Activated naive CD8-positive, alpha-beta T cell treated with anti-CD3 and anti-CD28 coated beads, Interleukin-2, amount 10 ng/mL, durations not matched to agents 7 days and 5 days (primary cell): ENCODE measurements at places on chromosomes 7 and 10. TPM values are rescaled to one million over a fixed set of nuclear protein-coding genes. Genes with fewer than 3 reads are reported as not detected.
A peak's percentile ranks its signal among the peaks of the same experiment; 100 is the strongest.

- no peaks in the 10 kb centered on the region for H3K4me1 ChIP-seq
- H3K36me3 ChIP-seq: no peaks in the 10 kb centered on the region
- peaks cover 6% of the 10 kb centered on the region for H3K27me3 ChIP-seq
These were observed 461.2 kb downstream of the PLXNA4 start for GRCh38 chr7:132115028-132115427.

The PLXDC2 gene
- 0.86 TPM for total RNA-seq

The NOBOX gene
- total RNA-seq: not detected

- H3K4me3 ChIP-seq: no peak overlapping the region
- peaks cover 12% of the 10 kb centered on the region for H3K27me3 ChIP-seq
- H3K27ac ChIP-seq: no peak overlapping the region
These were observed 3.8 kb upstream of the TECTB start for GRCh38 chr10:112279433-112279832.

The ANLN gene
- 57.7 TPM for total RNA-seq

DNA sequence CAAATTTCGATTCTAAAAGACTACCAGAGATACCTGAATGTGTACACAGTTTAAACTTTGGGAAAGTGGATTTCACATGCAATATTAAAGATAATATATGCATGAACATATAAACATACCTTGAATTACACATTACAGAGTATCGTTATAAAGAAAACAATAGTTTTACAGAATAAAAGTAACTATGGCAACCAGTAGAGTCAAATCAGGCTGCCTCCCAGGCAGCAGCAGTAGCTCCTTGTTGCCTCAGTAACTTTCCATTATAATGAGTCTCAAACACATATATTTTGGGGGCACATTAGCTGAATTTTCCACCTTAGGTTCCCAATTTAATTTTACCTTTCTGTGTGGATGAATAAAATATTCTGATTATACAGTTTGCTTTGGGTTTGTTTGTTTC is 164.4 kb upstream of the FEZF1 start:
- DNase-seq: no peak
- no peaks in the 10 kb centered on the region for H3K27me3 ChIP-seq
- H3K4me1 ChIP-seq: no peaks in the 10 kb centered on the region
- H3K4me3 ChIP-seq: no peak overlapping the region
- H3K36me3 ChIP-seq: no peaks in the 10 kb centered on the region

DNA sequence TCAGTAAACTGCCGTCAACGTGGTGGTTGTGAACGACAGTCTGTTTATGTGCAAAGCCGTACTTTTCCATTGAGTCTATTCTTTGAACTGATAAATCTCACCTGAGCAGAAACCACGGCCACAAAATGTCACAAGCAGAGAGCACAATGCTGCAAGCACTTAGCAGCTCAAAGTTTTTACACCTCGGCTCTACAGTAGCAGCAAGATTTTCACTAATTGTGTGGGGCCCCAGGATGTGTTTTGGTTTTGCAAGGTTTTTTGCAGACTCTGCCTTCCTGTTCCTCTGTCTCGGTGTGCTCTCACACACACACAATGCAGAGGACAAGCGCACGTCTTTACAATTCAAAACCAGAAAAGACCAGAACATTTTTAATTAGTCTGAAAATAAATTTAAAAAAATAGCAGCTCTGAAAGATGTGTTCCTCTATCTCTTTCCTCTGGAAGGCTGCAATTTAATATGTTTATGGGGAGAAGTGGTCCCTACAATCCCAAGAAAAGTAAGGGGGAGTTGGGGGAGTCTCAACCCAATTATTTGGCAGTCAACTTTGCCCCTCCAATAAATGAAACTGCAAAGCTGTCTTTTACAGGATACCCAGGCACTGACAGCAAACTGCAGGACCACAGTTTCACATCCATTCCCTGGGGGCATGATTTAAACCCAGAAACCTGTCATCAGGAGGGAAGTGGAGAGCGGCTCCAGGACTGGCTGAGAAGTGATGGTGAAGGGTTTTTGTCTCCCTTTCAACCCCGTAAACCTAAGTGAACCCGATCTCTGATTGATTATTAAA is 73.8 kb upstream of the SFMBT2 start:
- DNase-seq: peak; percentile 47
- H3K27me3 ChIP-seq: no peaks in the 10 kb centered on the region
- peak overlapping the region; percentile 100 for H3K27ac ChIP-seq
- peaks cover 82% of the 10 kb centered on the region for H3K4me1 ChIP-seq
- H3K4me3 ChIP-seq: peak overlapping the region; percentile 76
- H3K36me3 ChIP-seq: peaks cover 25% of the 10 kb centered on the region

GRCh38 chr7:118183428-118183785 is 557 bp upstream of the LSM8 start:
- peaks cover 19% of the 10 kb centered on the region for H3K36me3 ChIP-seq
- peaks cover 19% of the 10 kb centered on the region for H3K4me1 ChIP-seq
- peak overlapping the region; percentile 99 for H3K27ac ChIP-seq
- peak overlapping the region; percentile 94 for H3K4me3 ChIP-seq

The PRKAR2B gene
- total RNA-seq: 1.6 TPM

DNA sequence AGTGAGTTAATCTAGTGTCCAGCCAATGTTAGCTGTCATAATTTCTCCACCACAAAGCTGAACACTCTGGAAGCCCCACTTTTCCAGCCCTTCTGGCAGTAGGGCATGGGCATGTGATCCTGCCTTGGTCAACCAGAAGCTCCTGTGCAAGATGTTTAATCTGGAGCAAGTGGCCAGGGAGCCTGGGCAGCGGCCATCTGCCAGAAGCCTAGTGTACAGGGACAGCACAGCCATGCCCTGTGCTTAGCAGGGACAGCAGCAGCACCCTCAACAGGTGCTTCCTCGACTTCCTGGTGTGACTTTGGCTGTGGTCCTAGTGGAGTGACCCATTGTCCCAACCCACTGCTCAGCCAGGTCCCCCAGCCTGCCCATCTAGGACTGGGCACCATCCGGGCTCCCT is 10.3 kb downstream of the RBP3 start:
- no peaks in the 10 kb centered on the region for H3K36me3 ChIP-seq
- H3K27me3 ChIP-seq: peaks cover 2% of the 10 kb centered on the region
- H3K4me3 ChIP-seq: no peak overlapping the region

DNA sequence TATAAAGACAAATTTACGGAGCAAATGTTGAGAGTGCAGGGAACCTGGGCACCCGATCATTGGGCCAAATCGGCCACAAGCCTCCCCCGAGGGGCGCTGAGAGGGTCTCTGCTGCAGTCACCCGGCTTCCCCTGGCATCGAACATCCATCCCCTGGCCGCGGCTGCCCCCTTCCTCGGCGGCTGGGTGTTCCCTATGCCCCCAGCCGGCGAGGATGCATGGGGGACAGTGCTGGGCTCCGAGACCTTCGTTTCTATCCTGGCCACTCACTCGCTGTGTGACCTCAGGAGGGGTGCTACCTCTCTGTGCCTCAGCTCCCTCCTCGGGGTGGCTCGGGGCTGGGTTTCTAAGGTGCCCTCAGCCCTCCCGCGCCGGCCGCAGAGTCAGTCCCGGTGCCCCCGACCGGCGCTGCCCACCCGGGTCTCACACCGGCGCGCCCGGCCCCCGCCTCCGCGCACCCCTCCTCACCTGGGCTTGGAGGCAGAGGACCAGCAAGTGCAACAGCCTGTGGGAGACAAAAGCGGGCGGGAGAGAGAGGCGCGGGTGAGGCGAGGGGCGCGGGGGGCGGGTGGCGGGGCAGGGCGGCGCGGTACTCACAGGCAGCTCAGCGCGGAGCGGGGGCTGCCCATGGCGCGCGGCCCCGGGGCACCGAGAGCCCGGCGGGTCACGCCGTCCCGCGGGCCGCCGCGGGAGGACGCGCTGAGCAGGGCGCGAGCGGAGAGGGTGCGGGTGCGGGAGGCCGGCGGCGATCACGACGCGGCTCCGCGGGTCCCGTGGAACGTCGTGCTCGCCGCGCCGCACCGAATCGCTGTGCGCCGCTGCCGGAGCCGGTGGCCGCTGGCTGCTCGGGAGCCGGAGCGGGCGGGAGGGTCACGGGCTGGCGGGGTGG is at the start of gene FGF8:
TSS of gene FGF8 (minus strand) at position 842 of the 888 bp plus-strand sequence. CDS start at position 628, 214 bp downstream.
- H3K27me3 ChIP-seq: peaks cover 67% of the 10 kb centered on the region
- H3K27ac ChIP-seq: no peak within 1 kb of the TSS
- H3K4me3 ChIP-seq: no peak within 1 kb of the TSS
- peak; percentile 39 for DNase-seq
- peaks cover 2% of the 10 kb centered on the region for H3K36me3 ChIP-seq
- H3K4me1 ChIP-seq: peaks cover 14% of the 10 kb centered on the region

The CYP2C18 gene
- not detected for total RNA-seq

The CYP26A1 gene
- total RNA-seq: not detected

The ANXA7 gene
- 90.6 TPM for total RNA-seq

DNA sequence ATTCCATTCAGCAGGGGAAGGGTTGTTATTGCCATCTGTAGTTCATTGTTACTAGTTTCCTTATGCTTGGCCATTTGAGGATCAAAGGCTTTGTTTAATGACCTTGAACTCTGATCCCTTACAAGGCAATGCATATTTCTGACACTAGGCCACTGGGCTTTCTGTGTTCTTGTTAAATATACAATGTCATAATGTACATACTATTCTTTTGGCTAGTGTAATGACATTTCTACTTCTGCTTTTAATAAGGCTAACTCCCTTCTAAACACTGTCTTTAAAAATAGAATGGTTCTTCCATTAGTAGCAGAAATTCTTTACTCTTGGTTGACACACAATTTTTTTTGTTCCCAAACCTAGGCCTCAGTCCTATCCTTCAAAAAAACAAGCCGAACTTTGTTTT is 86.6 kb downstream of the BBS9 start:
- peaks cover 2% of the 10 kb centered on the region for H3K36me3 ChIP-seq
- H3K27ac ChIP-seq: no peak overlapping the region
- no peak overlapping the region for H3K4me3 ChIP-seq
- H3K4me1 ChIP-seq: no peaks in the 10 kb centered on the region

The TAS2R3 gene
- total RNA-seq: 2.9 TPM

The CYP2W1 gene
- not detected for total RNA-seq

The MRPS24 gene
- total RNA-seq: 75.7 TPM

GRCh38 chr10:63217120-63217605 is 84.0 kb downstream of the NRBF2 start:
- no peak for DNase-seq
- peaks cover 31% of the 10 kb centered on the region for H3K4me1 ChIP-seq
- peaks cover 25% of the 10 kb centered on the region for H3K36me3 ChIP-seq
- peak overlapping the region; percentile 11 for H3K27ac ChIP-seq
- no peaks in the 10 kb centered on the region for H3K27me3 ChIP-seq
- peak overlapping the region; percentile 14 for H3K4me3 ChIP-seq

The RSPH10B2 gene
- 0.14 TPM for total RNA-seq

DNA sequence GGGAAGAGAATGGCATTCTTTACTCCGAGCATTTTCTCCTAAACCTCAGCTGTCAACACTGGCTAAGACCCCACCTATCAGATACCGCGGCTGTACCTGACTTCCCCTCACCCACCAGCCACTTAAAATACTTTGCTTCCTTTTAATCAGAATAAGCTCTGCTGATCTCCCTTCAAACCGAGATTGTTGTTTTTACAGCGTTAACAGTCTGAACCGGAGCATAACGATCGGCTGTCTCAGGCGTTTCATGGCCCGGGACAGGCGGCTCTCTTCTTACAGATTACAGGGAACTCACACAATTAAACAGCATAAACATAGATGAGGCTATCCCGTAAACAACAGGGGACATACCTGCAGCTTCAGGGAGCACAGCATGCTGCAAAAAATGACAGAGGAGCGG is 174.3 kb upstream of the RNF32 start:
- H3K27me3 ChIP-seq: peaks cover 19% of the 10 kb centered on the region
- no peak overlapping the region for H3K4me3 ChIP-seq
- no peak for DNase-seq

The AOAH gene
- total RNA-seq: 19.4 TPM

The TDRD1 gene
- total RNA-seq: 0.08 TPM

- H3K36me3 ChIP-seq: peaks cover 35% of the 10 kb centered on the region
- no peak overlapping the region for H3K4me3 ChIP-seq
- peaks cover 6% of the 10 kb centered on the region for H3K4me1 ChIP-seq
- no peak overlapping the region for H3K27ac ChIP-seq
- DNase-seq: no peak
- H3K27me3 ChIP-seq: no peaks in the 10 kb centered on the region
These were observed 40.0 kb downstream of the MINPP1 start for GRCh38 chr10:87544721-87545120.

- no peak overlapping the region for H3K4me3 ChIP-seq
These were observed 392.1 kb upstream of the MGMT start for GRCh38 chr10:129074939-129075338.

The TPST1 gene
- 2.9 TPM for total RNA-seq

DNA sequence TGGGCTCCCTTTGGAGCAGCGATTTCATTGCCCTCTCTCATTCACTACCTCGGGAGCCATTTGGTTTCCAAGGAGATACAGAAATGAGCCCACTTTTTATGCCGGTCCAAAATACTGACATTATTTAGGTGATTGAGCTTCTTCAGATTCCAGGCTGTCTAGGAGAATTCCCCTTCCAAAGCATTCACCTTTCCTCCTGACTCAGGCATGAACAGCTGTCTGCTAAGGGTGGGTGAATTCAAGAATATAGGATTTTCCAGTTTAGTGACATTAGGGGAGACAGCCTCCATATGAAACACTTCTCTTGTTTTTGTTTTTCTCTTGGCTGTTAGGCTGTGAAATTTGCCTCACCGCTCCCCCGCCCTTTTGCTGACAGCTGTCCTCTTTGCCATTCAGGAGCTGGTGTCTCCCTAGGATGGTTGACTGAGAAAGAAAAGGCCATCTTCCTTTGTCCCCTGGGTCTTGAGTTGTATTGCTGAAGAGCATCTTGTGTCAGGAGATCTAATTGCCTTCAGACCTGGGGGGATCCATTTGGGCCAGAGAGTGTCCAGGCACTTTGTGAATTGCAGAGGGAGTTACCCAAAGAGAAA is 56.7 kb downstream of the LRRC4 start:
- no peaks in the 10 kb centered on the region for H3K4me1 ChIP-seq
- no peak for DNase-seq
- H3K27me3 ChIP-seq: no peaks in the 10 kb centered on the region
- peaks cover 53% of the 10 kb centered on the region for H3K36me3 ChIP-seq
- H3K27ac ChIP-seq: no peak overlapping the region
- H3K4me3 ChIP-seq: no peak overlapping the region

The BLNK gene
- 0.44 TPM for total RNA-seq

GRCh38 chr10:34981844-34982243 is 108.3 kb downstream of the CUL2 start:
- H3K4me1 ChIP-seq: no peaks in the 10 kb centered on the region
- H3K27me3 ChIP-seq: no peaks in the 10 kb centered on the region
- peaks cover 2% of the 10 kb centered on the region for H3K36me3 ChIP-seq
- H3K4me3 ChIP-seq: no peak overlapping the region
- no peak for DNase-seq
- no peak overlapping the region for H3K27ac ChIP-seq
